ENCODE measurements at places on chromosomes 7 and 10.
A peak's percentile ranks its signal among the peaks of the same experiment; 100 is the strongest.

GRCh38 chr7:31553661-31554081 lies 39.8 kb downstream of the ITPRID1 start:
- DNase-seq = no peak

DNA sequence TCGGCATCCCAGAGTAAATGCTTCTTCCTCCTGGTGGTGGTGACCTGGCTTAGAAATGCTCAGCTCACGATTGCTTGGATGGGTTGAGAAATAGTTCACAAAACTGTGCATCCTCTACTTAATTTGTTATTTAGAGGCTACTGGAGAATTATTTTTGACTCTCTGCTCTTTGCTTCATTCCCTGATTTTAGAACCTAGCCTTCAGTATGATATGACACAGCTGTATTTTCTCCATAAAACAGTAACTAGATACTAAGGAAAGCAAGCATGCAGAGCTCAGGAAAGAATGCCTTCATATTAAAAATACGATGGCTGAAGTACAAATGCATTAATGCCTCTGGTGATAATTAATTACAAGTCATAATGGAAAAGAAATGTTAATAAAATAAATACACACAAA lies 602.0 kb upstream of the COBL start:
- no peak for DNase-seq

DNA sequence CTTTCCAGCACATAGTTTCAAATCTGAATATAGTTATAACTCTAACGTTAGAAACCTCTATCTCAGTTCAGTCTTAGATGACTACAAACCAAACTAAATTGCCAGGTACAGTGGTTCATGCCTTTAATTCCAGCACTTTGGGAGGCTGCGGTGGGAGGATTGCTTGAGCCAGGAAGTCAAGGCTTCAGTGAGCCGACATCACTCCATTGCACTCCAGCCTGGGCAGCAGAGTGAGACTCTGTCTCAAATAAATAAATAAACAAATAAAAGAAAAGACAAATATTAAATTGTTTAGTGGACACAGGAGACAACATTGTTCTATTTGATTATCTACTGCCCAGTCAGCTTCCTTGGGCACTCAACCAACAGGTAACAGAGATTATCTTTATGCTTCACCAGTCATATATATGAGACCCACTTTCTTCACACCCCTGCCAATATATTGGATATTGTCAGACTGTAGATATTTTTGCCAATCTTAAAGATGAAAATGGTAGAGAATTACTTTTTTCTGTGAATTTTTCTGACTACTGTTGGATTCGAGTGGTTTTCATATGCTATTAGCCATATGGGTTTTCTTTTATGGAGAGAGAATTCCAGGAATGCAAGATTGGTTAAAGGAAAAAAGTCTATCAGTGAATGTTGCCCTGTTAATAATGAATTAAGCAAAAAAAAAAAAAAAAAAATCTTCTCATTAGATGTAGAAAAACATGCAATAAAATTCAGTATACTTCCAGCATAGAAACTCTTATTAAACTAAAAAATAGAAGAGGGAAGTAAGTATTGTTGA lies 16.0 kb downstream of the HDAC9 start:
- no peak for DNase-seq

- DNase-seq = no peak
Observed at GRCh38 chr7:81715984-81716588, 53.8 kb downstream of the HGF start.

- no peak for DNase-seq
Observed at GRCh38 chr7:157413881-157414701, 77.3 kb downstream of the DNAJB6 start.

DNA sequence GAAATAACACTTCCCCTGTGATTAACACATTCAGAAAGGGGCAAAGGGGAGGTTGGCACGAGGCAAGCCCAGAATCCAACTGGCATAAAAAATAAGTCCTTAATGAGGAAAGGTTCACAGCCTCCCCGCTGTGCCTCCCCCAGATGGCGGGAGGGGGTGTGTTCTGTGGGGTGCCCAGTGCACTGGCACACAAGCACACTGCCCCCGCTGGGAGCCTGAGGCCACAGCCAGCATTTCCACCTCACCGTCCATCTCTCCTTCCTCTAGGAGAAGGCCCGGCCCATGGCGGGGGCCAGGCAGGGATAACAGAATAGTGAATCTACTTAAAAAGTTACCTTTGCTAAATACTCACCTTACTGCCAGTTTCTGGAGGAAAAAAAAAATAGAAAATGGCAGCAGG lies 43.2 kb downstream of the PRKAG2 start:
- no peak for DNase-seq

DNA sequence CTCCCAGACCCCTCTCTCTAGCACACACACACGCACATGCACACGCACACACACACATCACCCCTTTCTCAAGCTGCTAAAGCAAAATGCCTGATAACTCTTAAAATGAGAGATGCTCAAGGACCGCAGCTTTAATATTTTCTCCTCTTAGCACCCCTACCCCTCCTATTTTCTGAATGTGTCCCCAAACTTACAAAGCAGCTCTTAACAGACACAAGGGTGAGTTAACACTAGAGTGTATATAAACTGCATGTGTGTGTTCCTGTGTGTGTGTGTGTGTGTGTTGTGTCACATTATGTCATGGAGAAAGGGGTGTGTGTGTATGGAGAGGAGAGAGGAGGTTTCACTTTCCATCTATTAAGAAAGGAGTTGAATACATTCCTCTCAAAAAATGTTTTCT lies 1.3 kb downstream of the PTN start:
- no peak for DNase-seq

- no peak for DNase-seq
Observed at GRCh38 chr10:89301232-89301631, 614 bp upstream of the IFIT2 start.

DNA sequence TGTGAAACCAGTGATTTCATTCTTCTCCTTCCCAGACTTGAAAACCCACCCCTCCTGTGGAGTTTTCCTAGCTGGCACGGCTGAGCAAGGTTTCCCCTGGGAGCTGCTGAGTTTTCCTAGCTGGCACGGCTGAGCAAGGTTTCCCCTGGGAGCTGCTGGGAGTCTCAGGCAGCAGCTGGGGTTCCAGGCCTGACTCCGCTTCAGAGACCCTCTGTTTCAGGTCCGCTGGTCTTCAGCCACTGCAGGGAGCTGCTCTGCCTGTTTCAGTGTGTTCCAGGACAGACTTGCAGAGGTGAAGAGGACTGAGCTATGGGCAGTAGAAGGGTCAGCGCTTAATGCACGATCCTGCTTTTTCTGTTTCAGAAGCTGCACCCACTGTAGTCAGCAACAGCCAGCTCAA lies 104.9 kb downstream of the XRCC2 start:
- DNase-seq = no peak

GRCh38 chr7:54215424-54215823 lies 326.8 kb upstream of the VSTM2A start:
- no peak for DNase-seq

DNA sequence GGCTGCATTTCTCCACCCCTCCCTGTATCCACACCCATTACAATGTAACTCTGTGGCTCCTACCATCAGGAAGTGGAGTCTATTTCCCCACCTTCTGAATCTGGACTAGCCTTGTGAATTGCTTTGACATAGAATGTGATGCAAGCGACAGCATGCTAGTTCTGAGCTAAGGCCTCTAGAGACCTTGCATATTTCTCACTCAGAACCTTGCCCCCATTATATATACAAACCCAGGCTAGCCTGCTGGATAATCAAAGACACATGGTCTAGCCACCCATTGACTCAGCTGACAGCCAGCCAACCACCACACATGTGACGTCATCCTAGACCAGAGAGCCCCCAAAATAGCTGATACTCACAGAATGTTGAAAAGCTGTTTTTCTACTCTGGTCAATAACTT lies 77.9 kb downstream of the CCDC71L start:
- no peak for DNase-seq

GRCh38 chr10:33661580-33662336 lies 327.3 kb upstream of the NRP1 start:
- DNase-seq = no peak

GRCh38 chr7:110853263-110853662 lies 237.7 kb upstream of the LRRN3 start:
- DNase-seq = no peak

DNA sequence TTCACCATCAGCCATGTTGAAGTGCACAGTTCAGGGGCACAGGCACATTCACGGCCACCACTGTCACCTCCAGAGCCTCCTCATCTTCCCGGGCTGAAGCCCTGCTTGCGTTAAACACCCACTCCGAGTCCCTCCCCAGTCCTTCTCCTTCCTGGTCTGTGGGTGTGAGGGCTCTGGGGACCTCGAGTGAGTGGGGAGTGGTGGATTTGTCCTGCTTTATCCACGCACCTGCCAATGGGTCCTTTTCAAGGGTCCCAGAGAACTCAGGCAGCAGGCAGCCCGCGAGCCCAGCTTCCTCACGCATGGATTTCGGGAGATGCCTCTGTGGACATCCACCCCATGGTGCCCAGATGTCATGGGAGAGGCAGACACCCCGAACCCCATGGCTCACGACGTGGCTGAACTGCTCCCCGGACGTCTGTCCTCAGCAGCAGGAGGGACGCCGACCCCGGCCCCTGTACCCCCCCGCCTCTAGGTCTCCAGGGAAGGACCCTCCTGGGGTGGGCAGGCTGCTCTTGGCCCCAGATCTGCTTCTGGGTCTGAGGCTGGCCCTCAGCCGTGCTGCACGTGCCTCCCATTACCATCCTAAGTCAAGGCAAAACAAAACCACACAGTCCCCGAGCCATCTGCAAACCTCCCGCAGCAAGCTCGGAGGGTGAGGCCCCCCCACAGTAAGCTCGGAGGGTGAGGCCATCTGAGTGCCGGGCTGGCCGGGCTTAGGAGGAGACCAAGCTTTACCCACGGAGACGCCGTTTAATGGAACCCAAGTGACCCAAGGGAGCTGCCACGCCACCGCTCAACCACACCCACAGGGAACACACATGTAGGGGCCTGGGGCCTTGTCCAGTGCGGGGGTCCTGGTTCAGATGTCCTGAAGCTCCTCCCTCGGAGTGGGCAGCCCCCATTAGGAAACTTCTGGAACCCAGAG lies 9.0 kb downstream of the CYP2W1 start:
- no peak for DNase-seq

GRCh38 chr10:48215486-48216203 lies 58.9 kb downstream of the FRMPD2 start:
- peak; percentile 13 for DNase-seq

- no peak for DNase-seq
Observed at GRCh38 chr7:608954-609353, 89.3 kb upstream of the PDGFA start.

- no peak for DNase-seq
Observed at GRCh38 chr7:6495597-6496262, 48.0 kb upstream of the DAGLB start.

GRCh38 chr10:123042708-123043408 lies 34.1 kb downstream of the ACADSB start:
- DNase-seq = no peak

DNA sequence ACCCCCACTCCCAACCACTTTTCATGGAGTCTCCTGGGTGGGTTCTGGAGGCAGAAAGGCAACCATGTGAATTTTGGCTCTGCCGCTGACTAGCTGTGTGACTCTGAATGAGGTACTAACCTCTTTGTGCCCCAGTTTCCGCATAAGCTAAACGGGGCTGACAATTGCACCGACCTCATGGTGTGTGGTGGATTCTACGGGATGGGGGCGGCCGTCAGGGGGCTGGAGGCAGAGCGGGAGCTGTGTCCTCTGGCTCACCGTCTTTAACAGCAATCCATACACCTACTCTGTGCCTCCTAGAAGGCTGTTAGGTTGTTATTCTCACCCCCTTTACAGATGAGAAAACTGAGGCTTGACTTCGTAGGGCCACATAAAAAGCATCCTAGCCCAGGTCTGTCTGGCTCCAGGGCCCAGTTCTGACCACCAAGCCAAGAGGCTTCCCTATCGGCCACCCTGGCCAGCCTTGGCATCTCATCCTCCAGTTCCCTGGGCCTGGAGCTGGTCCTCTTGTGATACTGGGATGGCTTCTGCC lies 4.3 kb upstream of the SLC29A3 start:
- DNase-seq = no peak

DNA sequence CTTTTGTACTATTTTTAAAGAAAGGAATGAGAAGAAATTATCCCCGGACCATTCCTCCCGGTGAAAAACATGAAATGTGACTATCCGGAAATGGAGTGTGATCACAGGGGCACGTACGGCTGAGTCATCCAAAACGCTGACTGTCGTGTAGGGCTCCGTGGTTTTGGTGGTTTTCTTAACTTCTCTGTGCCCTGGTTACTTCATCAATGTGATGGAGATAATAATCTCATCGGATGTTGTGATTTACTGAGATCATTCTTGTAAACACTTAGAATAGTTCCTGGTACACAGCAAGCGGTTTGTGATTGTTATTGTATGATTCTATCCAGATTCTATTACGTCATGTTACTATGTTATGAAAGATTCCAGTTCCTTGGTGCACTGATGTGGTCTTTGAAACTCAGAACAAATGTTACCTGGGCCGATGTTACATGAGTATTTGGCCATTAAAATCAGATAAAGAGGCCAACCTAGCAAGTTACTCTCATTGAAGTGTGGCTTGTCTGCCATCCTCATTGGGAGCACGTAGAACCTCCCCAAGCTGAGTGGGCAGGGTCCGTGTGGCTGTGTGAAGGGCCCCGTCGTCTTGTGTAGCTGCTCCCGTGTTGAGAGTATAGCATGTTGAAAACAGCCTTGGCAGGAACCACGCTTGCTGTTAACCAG lies 99.5 kb downstream of the CAMK1D start:
- peak; percentile 67 for DNase-seq

GRCh38 chr10:51932530-51932929 lies 233.1 kb upstream of the CSTF2T start:
- DNase-seq = no peak

DNA sequence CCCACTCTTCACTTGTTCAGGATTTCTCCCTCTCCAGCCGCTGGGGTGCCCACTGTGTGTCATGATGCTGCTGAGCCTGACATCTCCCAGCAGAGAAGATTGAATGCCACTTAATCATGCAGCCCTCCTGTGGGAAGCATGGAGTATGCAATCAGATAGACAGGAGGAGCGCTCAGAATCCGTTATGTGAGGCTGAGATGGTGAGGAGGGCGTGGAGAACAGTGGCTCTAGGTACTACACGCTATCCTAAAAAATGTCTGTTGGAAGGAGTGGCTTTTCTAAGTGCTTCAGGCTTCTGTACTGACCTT lies 334.3 kb downstream of the LRMDA start:
- DNase-seq = no peak
